ENCODE measurements at places on chromosomes 2 and 18. TPM values are rescaled to one million over a fixed set of nuclear protein-coding genes. Genes with fewer than 3 reads are reported as not detected.

- no peak for DNase-seq
These were observed 134.4 kb upstream of the LTBP1 start for GRCh38 chr2:32812316-32812715.

- no peak for DNase-seq
These were observed 165.3 kb upstream of the KLHL29 start for GRCh38 chr2:23219666-23220065.

GRCh38 chr2:60544062-60544461, 9.4 kb downstream of the BCL11A start:
- no peak for DNase-seq

- DNase-seq = no peak
These were observed 642 bp upstream of the KCNK3 start for GRCh38 chr2:26691881-26692278.

DNA sequence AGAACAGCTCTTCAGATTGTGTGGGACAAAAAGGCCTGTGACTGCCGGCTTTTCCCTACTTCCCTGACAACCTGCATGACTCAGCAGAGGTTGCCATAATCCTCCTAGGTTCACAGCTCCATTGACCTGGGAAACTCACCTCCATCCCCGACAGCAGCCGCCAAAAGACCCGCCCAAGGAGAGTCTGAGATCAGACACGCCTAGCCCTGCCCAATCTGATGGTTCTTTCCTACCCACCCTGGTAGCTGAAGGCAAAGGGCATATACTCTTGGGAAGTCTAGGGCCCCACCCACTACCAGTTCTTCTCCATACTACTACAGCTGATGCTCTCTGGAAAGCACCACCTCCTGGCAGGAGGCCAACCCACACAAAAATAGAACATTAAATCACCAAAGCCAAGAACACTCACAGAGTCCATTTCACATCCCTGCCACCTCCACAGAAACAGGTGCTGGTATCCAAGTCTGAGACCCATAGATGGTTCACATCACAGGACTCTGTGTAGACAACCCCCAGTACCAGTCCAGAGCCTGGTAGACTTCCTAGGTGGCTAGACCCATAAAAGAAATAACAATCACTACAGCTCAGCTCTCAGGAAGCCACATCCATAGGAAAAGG, 140.6 kb downstream of the NETO1 start:
- DNase-seq = no peak

- no peak for DNase-seq
These were observed 81.4 kb upstream of the SMAD7 start for GRCh38 chr18:49032189-49032584.

DNA sequence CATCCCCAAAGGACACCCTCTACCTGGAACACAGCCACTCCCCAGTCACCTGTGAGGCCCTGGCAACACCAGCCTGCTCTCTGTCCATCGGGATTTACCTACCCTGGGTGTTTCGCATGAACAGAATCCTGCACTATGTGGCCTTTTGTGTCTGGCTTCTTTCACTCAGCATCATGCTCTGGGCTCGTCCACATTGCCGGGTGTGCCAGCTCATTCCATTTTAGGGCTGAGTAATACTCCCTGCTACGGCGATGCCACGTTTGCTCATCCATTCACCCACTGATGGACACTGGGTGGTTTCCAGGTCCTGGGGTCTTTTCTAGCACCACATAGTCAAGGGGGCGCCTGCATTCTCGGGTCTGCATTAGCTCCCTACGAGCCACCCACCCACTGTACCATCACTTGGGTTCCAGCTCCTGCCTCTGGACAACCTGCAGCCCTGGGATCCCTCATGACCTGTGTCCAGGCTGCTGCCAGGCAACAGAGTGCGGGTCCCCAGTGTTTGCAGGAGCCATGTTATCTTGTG, 22.0 kb downstream of the KCNF1 start:
- no peak for DNase-seq

GRCh38 chr18:74328206-74328605, 12.6 kb downstream of the C18orf63 start:
- no peak for DNase-seq

DNA sequence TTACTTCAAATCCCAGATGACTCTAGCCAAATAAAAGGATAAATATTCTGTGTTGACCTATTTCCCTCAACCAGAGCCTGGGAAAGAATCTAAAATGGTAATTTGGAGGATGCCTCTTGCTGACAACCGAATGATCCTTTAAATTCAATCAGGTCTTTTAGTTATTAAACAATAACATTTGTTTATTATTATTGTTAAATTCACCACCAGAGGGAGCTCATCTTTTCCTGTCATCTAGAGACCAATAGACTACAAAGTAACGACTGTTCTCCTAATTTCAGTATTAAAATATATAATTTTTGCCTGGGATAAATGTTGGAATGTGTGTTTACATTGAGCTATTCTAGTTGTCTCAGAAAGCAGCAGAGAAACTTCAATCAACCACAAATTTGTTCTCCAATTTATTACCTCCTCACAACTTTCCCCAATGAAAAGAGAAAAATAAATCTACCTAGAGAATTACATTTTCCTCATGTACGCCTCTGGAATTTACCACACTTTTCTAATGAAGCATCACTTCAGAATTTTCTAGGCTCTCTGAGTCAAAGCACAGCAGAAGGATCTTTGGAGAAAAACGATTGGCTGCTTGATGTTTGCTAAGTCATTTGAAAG, 142.7 kb downstream of the SCG2 start:
- no peak for DNase-seq

- DNase-seq = no peak
These were observed 39.4 kb downstream of the SH2D6 start for GRCh38 chr2:85457877-85458316.

DNA sequence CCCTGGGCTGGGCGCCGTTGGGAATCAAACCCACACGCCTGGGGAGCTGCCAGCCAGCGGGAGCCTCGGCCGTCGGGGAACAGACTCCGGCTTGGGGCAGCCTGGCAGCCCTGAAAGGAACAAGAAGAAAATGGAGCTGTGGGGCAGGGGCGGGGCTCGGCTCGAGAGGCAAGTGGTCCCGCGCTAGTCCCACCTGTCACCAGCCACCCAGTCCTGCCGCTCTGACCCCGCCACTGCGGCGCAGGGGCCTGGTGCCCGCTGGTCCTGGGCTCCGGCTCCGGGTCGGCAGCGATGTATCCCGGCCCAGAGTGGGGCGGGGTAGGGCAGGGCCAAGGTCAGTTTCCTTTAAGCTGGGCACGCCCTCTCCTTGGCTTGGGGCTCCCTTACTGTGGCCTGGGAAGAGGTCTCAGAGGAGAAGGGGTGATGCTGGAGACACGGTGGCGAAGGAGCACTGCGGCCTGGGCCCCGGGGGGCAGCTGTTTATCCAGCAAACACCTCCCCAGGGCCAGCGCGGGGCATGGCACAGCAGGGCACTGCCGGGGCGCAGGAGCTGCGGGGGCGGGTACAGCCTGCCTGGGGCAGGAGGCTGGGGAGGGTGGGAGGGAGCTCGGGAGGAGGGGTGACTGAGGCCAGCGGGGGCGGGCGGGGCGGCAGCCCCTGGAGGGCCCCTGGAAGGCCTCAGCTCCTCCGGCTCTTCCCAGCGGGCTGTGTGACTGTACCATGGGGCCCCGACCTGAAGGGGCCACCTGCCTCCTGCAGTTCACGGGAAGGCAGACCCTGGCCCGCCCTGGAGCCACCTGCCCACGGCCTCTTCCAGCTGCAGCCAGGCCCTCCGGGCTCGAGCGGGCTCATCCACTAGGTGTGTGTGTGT, 15.6 kb downstream of the ODC1 start:
- DNase-seq = no peak

GRCh38 chr2:29611850-29612249, 309.5 kb downstream of the ALK start:
- DNase-seq = no peak

GRCh38 chr2:37550190-37550589, 121.3 kb downstream of the CDC42EP3 start:
- DNase-seq = no peak

Gene CRYGC
- not detected for polyA plus RNA-seq

Gene POTEF
- polyA plus RNA-seq = 0.07 TPM

Gene SKOR2
- not detected for polyA plus RNA-seq

Gene DLGAP1
- 6.1 TPM for polyA plus RNA-seq

Gene INPP5D
- polyA plus RNA-seq = 6.9 TPM

Gene LONRF2
- 4.6 TPM for polyA plus RNA-seq

Data from renal cortex interstitium (tissue), 15 donors.